ENCODE measurements at places on chromosomes 7 and 10. TPM values are rescaled to one million over a fixed set of nuclear protein-coding genes. Genes with fewer than 3 reads are reported as not detected.

- peak; percentile 35 for DNase-seq
These were observed 1575.2 kb upstream of the LRRTM3 start for GRCh38 chr10:65350611-65351010.

Gene PCLO
- 4.1 TPM for total RNA-seq

Gene NOS3
- 27.7 TPM for total RNA-seq

Gene ZFAND2A
- total RNA-seq = 0.89 TPM

DNA sequence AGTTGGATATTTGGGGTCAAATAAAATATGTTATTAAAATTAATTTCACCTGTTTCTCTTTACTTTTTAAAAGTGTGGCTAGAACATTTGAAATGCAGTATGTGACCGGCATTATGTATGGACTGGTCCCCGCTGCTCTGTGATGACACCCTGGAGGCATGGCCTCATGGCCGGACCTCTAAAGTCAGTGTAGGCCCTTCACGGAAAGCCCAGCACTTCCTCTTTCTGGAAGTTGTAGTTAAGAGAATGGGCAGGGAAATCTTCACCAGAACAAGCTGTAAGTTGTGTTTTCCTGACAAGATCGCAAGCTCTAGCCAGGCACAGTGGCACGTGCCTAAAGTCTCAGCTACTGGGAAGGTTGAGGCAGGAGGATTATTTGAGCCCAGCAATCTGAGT is 38.3 kb upstream of the SRGN start:
- no peak for DNase-seq

DNA sequence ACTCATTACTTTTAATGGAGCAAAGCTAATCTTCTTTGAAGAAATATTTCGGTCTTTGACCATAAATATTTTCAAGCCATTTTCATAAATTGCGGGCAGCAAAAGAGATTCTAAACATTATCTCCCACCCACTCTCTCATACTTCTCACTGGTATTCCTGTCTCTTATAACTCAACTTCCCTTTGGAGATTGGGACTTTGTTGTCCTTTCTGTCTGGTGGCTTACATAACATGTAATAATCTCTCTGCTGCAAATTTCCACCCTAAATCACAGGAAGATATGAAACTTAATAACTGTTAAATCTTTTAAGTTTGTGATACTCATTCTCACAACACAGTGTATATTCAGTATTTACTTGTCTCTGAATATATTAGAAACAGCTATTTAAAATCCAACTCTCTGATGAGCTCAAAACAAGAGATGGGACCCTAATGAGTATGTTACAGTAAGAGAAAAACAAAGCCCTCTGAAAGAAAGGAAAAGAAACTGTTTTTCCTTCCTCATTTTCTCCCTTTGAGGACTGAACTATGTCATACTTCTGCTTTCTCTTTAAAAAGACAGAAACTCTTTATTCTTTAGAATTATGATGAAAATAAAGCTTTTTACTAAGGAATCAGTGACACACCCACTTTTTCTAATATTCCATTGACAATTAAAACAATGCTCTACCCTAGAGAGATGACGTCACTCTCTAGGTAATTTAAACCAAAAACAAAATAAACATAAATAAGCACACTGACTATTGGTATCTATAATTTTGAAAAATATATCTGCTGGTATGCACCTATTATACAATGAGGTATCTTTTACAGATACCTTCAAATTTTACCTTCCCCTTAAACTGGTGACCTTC is 14.7 kb downstream of the CALCR start:
- DNase-seq = no peak

Gene TMEM236
- 1.1 TPM for total RNA-seq

GRCh38 chr10:111833251-111833650 is 350.3 kb downstream of the GPAM start:
- DNase-seq = no peak

Gene MBL2
- not detected for total RNA-seq

Gene ANKRD61
- total RNA-seq = not detected

- no peak for DNase-seq
These were observed 3.6 kb upstream of the NOC3L start for GRCh38 chr10:94366382-94366781.

DNA sequence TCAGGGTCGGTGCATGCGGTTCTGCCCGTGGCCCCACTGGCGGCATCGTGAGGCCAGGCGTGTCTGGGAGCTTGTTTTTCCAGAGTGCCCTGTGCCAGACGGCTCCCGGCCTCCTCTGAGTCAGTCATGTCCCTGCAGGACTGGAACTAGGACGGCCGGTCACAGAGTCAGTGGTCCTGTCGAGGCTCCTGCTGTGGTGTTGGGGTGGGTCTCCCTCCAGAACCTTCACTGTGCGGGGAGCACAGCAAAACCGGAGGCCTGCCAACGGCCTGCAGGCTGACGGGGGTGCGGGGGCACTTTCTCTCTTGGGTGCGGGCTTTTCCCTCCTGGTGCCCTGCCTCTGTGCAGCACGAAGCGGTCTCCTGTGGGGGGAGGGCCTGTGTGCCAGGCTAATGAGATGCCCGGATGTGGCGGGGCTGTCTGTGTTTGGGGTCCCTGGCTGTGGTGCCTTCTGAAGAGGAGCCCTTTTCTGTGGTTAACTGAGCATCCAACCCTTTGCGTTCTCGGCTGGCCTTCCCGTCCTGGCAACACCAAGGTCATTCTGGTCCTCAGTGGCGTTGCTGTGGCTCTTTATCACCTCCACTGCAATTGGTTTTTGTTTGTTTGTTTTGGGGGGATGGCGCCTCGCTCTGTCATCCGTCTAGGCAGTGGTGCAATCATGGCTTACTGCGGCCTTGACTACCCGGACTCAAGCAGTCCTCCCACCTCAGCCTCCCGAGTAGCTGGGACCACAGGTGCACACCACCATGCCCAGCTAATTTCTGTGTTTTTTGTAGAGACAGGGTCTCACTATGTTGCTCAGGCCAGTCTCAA is 8.0 kb downstream of the GET4 start:
- no peak for DNase-seq

Gene VSTM4
- 3.8 TPM for total RNA-seq

GRCh38 chr7:2213551-2214215 is 19.1 kb downstream of the MAD1L1 start:
- DNase-seq = no peak

- no peak for DNase-seq
These were observed 280.4 kb downstream of the CAMK1D start for GRCh38 chr10:12629767-12630165.

Gene TFEC
- 28.4 TPM for total RNA-seq

- no peak for DNase-seq
These were observed 36.3 kb downstream of the LAMB4 start for GRCh38 chr7:108093851-108094331.

DNA sequence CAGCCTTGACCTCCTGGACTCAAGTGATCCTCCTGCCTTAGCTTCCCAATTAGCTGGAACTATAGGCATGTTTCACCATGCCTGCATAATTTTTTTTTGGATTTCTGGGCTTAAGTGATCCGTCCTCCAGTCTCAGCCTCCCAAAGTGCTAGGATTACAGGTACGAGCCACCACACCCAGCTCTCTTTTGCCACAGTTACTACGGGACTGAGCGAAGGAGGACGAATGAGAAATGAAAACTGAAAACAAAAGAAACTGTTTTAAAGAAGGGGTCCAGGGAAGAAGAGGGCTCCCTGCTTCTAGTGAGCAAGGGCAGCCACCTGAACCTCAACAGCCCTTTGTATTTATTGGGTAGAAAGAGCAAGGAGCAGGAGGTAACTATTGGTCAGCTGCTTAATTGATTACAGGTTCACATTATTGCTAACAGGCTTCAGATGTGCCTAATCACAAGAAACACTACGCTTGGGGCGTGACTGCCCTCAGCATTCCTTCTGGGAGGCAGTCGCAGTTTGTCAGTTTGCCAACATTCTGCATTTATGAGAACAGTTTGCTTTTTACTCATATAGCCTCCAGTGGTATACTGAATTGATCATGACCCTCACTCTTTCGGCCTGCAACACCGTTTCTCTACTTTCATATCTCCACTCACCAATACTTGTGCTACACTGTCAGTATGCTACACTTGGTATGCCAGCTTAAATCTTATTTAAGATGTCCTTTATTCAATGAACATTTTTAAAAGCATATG is 676.8 kb downstream of the DNAJB9 start:
- peak; percentile 43 for DNase-seq

GRCh38 chr10:88990384-88991160 is at the start of gene FAS:
Gene FAS (plus strand): TSS chr10:88990798. CDS start chr10:88990877, 79 bp downstream.
- peak; percentile 83 for DNase-seq

- DNase-seq = peak; percentile 19
These were observed 181.7 kb downstream of the MYOF start for GRCh38 chr10:93300288-93300917.

Gene CYP3A7
- not detected for total RNA-seq

- peak; percentile 53 for DNase-seq
These were observed 18.0 kb downstream of the CAMK2B start for GRCh38 chr7:44307301-44307900.

Gene EPHA1
- 16.7 TPM for total RNA-seq

DNA sequence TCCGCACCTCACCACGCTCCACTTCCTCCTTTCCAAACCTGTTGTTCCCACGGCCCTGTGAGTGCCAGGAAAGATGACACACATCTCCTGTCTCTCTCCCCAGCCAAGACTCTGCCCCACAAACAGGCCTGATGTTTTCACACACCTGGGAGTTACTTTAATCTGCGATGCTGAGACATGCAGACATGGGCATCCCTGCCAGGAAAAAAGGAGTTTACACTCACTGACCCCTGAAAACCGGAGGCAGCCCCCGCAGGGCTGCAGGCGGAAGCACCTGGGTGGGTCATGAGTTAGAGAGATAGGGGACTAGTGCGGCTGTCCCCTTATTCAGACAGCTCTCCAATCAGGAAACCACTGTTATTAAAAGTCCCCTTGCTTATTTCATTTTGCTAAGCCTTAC is 106.4 kb upstream of the CARD11 start:
- peak; percentile 27 for DNase-seq

Gene CPA1
- total RNA-seq = not detected

- DNase-seq = peak; percentile 21
These were observed 18.7 kb downstream of the MGAM2 start for GRCh38 chr7:142130267-142130666.

DNA sequence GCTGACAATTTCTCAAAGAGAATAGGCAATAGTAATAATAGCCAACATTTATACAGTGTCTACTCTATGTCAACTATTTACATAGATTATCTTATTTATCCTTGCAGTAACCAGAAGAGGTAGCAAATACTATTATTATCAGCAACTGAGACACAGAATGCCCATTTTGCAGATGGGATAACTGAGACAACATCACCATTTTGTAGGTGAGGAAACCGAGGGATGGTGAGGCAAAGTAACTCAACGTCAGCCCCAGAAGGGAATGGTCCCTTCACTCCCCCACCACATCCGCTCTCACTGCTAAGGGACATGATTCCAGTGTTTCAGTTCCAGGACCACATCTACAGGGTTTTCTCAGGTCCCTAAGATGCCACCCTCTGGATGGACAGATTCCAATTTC is 261.2 kb upstream of the NEBL start:
- DNase-seq = no peak

DNA sequence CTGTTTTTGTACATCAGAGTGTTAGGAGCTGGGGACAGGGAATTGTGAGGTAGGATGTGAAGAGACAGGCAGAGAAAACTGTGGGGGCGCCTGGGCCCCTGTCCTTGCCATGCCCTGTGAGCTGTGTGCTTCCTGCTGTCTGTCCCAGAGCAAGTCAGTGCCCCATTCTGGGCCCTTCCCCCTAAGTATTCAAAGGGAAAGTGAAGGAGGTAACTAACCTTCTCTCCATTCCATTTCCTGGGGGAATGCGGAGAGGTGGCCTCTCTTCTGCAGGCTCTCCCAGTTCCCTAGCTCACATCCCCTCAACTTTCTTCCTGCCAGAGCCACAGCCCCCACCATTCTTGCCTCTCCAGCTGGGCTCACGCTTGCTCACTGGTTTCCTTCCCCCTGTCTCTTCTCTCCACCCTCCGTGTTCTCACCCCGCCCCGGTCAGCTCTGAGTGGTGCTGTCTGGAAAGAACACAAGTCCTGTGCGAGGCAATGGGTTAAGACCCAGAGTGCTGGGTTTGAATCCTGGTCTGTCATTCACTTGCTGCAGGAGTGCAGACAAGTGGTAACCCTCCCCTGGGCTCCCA is 9.7 kb upstream of the VSIR start:
- DNase-seq = no peak

Gene FGFBP3
- total RNA-seq = 1.5 TPM

Gene SPAG6
- total RNA-seq = not detected

Gene UNCX
- total RNA-seq = not detected

- DNase-seq = no peak
These were observed 597.6 kb downstream of the NXPH1 start for GRCh38 chr7:9030976-9031375.

GRCh38 chr7:17792075-17792936 is 148.0 kb downstream of the SNX13 start:
- DNase-seq = no peak

- no peak for DNase-seq
These were observed 19.5 kb downstream of the PRF1 start for GRCh38 chr10:70582793-70583668.

DNA sequence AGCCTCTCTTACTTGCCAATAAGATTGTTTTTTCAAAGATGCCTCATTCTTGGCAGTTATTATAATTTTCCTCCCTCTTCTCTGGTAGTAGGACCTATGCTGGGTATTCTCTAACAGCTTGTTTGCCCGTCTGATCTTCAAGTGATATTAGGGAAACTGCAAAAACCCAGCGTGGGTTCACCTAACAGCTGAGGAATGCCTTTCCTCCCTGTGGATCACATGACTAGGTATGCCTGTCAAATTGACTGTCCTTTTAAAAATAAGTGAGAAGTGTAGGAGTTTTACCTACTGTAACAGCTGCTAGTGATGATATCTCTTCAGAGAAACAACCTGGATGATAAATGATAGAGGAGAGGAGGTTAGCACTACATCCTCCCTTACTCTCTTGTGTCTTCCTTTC is 22.0 kb downstream of the HECTD2 start:
- no peak for DNase-seq

- DNase-seq = no peak
These were observed 22.6 kb upstream of the TRIM8 start for GRCh38 chr10:102621443-102622325.

DNA sequence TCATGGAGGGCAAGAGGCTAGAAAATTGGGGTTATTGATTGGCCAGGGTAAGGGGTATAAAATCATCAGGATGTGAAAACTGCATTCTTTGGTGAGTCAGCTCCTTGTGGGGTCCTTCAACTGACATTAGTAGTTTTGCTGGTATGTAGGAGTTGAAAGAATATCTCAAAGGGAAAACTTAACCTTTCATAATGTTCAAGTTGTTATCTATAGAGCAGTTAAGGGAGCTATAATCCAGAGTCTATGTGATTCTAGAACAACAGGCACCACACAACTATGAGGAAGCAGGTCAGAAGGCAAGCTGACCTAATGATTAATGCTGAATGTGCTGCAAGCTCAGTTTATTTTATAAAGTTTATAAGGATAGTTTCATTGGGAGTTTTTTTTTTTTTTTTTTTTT is 13.7 kb downstream of the PRPS1L1 start:
- no peak for DNase-seq

Gene CCDC3
- 9.0 TPM for total RNA-seq

Gene RALA
- 10.6 TPM for total RNA-seq

Data from stomach (tissue), 19 donors.